Hair follicle dermal papilla cell (primary cell): ENCODE measurements at places on chromosomes 4 and X. TPM values are rescaled to one million over a fixed set of nuclear protein-coding genes. Genes with fewer than 3 reads are reported as not detected.

Gene EDA2R
- 14.4 and 19.6 TPM in 2 replicates for total RNA-seq

Gene GPRASP3
- total RNA-seq: 5.5 and 6.5 TPM in 2 replicates

Gene CCDC110
- 0.65 TPM in 1 of 2 replicates, not detected in the other for total RNA-seq

Gene RHOXF2B
- total RNA-seq: not detected in 2 replicates

Gene FAM47E
- 0.36 and 0.97 TPM in 2 replicates for total RNA-seq

Gene NAP1L3
- total RNA-seq: 8.7 and 11.8 TPM in 2 replicates

Gene FGF2
- total RNA-seq: 107 and 123 TPM in 2 replicates

Gene RIPPLY1
- not detected in 2 replicates for total RNA-seq

Gene KIAA0232
- total RNA-seq: 32.8 and 39.9 TPM in 2 replicates

Gene CENPVL1
- total RNA-seq: not detected in 2 replicates

Gene SERTM2
- total RNA-seq: not detected in 2 replicates

Gene SPARCL1
- not detected in 2 replicates for total RNA-seq

Gene BMPR1B
- total RNA-seq: 0.32 and 0.73 TPM in 2 replicates

Gene HAND2
- total RNA-seq: 0.49 and 0.65 TPM in 2 replicates

Gene ACOT9
- total RNA-seq: 52.6 and 54.5 TPM in 2 replicates

Gene ARHGAP6
- total RNA-seq: 0.97 and 1.1 TPM in 2 replicates
